ENCODE measurements at places on chromosomes 7 and 10. TPM values are rescaled to one million over a fixed set of nuclear protein-coding genes. Genes with fewer than 3 reads are reported as not detected.

- DNase-seq: no peak
These were observed 513.4 kb upstream of the GRM3 start for GRCh38 chr7:86130268-86130667.

The RBP4 gene
- not detected for total RNA-seq

GRCh38 chr10:36669615-36670352 lies 455.6 kb upstream of the ANKRD30A start:
- no peak for DNase-seq

- no peak for DNase-seq
These were observed 3.5 kb downstream of the EBF3 start for GRCh38 chr10:129960481-129961156.

- DNase-seq: peak; percentile 1
These were observed 10.4 kb upstream of the FGFR2 start for GRCh38 chr10:121608469-121609190.

GRCh38 chr10:3825862-3826351 lies 40.9 kb upstream of the KLF6 start:
- no peak for DNase-seq

DNA sequence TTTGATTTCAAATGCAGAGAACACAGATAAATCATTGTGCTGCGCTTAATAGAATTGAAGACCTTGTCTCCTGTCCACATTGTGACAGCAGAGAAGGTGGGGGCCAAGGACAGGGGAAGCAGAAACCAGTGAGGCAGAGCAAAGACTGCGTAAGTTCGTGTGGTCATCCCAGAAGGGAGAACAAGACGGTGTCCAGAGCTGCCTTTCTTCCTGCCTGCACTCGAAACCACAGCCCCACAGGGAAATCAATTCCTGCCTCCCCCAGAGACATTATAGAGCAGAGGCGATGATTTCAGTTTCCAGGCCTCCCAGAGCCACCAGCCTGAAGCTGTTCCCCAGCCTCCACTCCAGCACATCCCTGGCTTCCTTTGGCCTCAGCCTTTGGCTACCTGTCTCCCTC lies 39.7 kb upstream of the UCN3 start:
- DNase-seq: no peak

- no peak for DNase-seq
These were observed 123.4 kb upstream of the ZNF746 start for GRCh38 chr7:149620961-149621360.

DNA sequence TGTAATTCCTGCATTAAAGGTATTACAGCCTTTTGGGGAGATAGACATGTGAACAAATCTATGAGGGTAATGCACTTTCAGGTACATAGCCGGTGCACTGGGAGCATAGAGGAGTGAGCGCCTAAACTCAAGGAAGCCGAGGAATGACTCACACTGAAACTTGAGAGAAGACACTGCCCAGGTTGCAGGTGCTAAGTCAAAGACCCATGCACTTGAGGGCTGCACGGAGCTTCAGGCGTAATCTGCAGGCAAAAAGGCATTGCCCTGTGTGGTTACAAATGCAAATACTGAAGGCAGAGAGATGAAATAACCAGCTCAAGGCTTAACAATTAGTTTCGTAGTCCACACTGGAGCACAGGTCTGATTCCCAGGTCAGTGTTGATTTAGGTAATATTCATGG lies 51.0 kb upstream of the OSBPL3 start:
- DNase-seq: no peak

GRCh38 chr10:110013630-110014293 lies 6.0 kb downstream of the ADD3 start:
- DNase-seq: no peak

GRCh38 chr10:104026762-104027161 lies 58.9 kb downstream of the COL17A1 start:
- no peak for DNase-seq

The ASB4 gene
- total RNA-seq: not detected

- no peak for DNase-seq
These were observed 49.3 kb upstream of the PARD3 start for GRCh38 chr10:34864149-34865067.

- DNase-seq: no peak
These were observed 147.0 kb downstream of the NRP1 start for GRCh38 chr10:33187427-33187999.

The C10orf95 gene
- not detected for total RNA-seq

- no peak for DNase-seq
These were observed 6.4 kb upstream of the MKRN1 start for GRCh38 chr7:140485500-140486265.

GRCh38 chr7:2050511-2050866 lies 182.3 kb downstream of the MAD1L1 start:
- DNase-seq: no peak

GRCh38 chr7:100951888-100952560 lies 2.7 kb downstream of the MUC3A start:
- no peak for DNase-seq

DNA sequence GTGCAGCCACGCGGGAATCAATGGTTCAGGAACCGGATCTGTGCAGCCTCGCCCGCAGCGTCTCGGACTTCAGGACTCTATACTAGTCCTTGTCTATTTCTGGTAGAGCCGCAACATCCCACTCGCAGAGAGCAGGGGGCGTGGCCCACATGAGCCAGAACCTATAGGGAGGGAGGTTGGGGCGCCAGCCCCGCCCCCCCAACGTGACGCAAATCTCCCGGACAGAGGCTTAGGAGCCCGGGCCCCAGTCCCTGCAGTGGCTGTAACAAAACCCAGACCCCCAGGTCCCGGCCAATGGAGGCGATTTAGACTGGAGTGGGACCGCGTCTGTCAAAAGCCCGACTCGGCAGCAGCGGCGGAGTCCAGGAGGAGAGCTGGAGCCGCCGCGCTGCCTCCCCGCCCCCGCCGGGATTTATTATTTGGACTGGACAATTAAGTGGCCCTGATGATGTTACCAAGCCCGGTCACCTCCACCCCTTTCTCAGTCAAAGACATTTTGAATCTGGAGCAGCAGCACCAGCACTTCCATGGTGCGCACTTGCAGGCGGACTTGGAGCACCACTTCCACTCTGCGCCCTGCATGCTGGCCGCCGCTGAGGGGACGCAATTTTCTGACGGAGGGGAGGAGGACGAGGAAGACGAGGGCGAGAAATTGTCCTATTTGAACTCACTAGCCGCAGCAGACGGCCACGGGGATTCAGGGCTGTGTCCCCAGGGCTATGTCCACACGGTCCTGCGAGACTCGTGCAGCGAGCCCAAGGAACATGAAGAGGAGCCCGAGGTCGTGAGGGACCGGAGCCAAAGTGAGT lies at the start of gene NKX2-3:
Gene NKX2-3 (plus strand): TSS at position 256 of the 809 bp plus-strand sequence. CDS start 190 bp downstream, at position 446.
- DNase-seq: peak; percentile 80

DNA sequence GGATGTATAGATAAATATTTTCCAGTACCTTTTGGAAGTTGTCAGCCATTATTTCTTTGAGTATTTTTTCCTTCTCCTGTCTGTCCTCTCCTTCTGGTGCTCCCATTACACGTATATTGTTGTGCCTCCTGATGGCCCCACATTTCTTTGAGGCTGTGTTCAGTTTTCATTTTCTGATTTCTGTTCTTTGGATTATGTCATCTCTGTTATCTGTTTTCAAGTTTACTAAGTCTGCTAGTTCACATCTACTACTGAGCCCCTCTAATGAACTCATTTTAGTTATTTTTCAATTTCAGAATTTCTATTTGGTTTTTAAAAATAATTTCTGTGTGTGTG lies 16.3 kb downstream of the RBM33 start:
- DNase-seq: no peak

DNA sequence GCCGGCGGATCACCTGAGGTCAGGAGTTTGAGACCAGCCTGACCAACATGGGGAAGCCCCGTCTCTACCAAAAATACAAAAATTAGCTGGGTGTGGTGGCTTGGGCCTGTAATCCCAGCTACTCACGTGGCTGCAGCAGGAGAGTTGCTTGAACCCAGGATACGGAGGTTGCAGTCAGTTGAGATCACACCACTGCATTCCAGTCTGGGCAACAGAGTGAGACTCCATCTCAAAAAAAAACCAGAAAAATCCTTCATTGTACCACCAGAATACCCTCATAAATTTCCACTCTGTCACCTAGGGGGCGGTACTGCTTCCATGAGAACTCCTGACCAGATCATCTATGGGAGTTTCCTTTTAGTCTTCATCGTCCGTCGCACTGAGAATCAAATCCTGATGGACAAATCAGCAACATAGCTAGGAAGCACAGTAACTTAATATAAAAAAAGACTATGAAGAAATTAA lies 225.8 kb upstream of the KLF14 start:
- DNase-seq: peak; percentile 71

DNA sequence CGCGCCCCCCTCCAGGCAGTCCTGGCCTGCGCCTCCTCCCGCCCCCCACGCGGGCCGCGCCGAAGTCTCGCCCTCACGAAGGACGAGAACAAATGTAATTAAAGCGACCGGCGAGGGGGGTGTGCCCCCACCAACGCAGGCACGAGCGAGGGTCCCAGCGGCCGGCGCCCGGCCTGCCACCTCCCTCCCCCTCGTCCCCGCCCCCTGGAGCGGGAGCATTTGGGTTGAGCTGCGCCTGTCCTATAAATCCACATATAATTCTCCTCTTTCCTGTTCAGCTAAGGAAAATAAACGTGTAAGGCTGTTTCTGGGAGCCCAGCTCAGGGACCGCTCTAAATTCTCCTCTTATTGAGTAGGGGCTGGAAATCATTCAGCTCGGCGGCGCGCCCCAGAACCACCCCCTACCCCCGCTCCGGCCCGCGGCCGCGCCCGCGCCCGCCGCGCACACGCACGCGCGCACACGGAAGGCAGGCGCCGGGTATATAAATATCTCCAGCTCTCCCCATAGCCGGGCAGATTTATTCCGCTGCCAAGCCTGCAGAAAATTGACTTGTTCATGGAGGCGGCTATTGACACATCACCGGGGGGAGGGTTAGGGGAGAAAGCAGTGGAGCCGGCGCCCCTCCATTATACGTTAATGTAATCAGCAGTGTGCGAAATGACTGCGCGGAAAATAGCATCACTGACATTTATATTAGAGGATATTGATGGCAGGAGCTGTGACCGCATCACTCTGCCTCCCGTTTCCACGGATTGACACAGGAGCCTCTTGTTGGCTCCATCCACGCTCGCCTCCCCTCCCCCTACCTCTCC lies 61.6 kb upstream of the BTRC start:
- no peak for DNase-seq

- DNase-seq: no peak
These were observed 219.4 kb downstream of the ANK3 start for GRCh38 chr10:60170250-60170649.

GRCh38 chr7:18437101-18437500 lies 58.4 kb upstream of the HDAC9 start:
- DNase-seq: no peak

The GDF10 gene
- not detected for total RNA-seq

The NEURL1 gene
- total RNA-seq: not detected

The ZNF488 gene
- total RNA-seq: 2.6 TPM

Data from A172 (cell line).